Ureter (tissue), 1 donor: ENCODE measurements at places on chromosomes 6 and 20. TPM values are rescaled to one million over a fixed set of nuclear protein-coding genes. Genes with fewer than 3 reads are reported as not detected.

DNA sequence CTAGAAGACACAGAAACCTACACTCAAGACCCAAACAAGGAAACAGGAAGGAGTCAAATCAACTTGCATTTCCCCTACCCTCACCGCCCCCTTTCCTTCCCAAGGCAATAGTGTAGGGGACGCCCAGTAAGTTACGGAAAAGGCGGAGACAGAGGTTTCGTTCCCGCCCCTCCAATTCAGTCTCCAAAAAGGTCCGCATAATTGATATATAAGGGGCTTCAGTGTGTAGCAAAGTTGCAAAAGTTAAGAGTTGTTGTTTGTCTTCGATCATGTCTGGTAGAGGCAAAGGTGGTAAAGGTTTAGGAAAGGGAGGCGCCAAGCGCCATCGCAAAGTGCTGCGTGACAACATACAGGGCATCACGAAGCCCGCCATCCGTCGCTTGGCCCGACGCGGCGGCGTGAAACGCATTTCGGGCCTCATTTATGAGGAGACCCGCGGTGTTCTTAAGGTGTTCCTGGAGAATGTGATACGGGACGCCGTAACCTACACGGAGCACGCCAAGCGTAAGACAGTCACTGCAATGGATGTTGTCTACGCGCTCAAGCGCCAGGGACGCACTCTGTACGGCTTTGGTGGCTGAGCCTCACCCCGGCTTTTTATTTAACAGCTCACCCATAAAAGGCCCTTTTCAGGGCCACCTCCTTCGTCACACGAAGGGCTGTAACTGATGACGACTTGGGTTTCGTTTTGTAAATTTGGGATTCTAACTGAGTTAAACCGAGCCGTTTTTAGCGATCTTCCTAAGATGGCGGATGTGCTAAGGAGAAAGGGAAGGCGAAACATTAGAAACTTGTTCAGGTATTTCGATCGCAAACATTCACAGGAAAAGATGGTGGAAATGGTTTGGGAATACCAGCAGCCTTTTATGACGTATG, 124.6 kb upstream of the BTN3A2 start:
- DNase-seq, result peak; percentile 81

DNA sequence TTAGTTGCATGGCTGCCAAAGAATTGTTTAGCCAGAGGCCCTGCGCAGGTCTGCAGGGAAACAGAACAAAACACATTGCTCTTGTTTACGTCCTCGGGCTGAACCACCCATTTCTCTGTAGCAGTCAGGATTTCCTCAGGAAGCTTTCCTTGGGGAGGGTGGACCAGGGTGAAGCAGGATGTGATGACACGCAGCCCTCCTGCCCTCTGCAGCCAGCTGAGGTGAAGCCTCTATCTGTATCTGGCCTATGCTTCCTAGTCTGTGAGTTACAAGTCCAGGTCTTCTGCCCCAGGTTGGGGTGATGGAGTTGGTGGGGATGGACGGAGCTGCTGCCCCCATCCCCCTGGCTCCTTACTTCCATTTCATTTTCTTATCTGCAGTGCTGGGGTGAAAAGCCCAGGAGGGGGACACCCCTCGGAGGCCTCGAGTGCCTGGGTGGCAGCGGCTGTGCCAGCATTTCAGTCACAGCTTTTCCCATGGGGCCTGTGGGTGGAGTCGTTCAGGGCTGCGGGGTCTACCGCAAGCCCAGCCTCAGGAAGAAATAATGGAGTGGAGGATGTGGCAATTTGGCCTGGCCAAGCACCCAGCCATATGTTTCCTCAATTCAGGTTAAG, 24.9 kb downstream of the SASH1 start:
- no peak for DNase-seq

Gene ADIG
- not detected for total RNA-seq

GRCh38 chr20:19683188-19683587, 74.9 kb upstream of the RIN2 start:
- DNase-seq, result no peak

DNA sequence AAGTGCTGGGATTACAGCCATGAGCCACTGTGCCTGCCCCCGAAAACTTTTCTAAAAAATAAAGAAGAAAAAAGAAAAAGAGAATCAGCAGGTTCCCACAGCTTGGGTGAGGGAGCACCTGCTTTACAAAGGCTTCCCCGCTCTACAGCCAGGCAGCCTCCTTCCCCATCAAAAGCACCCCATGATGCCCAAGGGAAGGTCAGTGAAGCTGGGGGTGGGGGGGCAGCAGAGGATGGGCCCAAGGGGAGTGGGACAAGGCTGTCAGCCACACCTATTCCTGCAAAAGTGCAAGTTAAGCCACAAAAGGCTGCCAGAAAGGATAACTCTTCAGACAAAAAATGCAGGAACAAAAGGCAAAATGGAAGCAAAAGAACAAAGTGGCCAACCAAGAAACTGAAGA, 72.5 kb downstream of the FAM50B start:
- no peak for DNase-seq

Gene SOD2
- 238 TPM for total RNA-seq

- DNase-seq, result no peak
Observed at GRCh38 chr6:132819405-132820161, 5.2 kb downstream of the RPS12 start.

Gene SMLR1
- not detected for total RNA-seq

Gene NR2E1
- 0.18 TPM for total RNA-seq

DNA sequence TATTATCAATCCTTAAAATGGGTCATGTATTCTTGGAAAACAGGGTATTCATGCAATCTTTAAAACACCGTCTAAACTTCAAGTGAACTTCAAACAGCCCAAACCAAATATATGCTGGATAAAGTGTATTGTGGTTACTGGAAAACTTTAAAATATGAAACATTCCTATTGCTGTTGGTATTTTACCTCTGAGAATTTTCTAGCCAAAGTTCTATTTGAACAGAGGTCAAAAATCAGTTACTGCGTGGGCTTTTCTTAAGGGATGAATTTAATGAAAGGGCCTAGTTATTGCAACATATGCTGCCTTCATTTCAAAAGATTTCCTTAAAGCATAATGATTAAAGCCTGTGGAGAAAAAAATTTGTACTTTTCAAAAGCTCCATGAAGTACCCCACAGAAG, 436.0 kb downstream of the PLCB1 start:
- DNase-seq, result no peak

- no peak for DNase-seq
Observed at GRCh38 chr6:44680202-44680720, 292.8 kb downstream of the CDC5L start.

DNA sequence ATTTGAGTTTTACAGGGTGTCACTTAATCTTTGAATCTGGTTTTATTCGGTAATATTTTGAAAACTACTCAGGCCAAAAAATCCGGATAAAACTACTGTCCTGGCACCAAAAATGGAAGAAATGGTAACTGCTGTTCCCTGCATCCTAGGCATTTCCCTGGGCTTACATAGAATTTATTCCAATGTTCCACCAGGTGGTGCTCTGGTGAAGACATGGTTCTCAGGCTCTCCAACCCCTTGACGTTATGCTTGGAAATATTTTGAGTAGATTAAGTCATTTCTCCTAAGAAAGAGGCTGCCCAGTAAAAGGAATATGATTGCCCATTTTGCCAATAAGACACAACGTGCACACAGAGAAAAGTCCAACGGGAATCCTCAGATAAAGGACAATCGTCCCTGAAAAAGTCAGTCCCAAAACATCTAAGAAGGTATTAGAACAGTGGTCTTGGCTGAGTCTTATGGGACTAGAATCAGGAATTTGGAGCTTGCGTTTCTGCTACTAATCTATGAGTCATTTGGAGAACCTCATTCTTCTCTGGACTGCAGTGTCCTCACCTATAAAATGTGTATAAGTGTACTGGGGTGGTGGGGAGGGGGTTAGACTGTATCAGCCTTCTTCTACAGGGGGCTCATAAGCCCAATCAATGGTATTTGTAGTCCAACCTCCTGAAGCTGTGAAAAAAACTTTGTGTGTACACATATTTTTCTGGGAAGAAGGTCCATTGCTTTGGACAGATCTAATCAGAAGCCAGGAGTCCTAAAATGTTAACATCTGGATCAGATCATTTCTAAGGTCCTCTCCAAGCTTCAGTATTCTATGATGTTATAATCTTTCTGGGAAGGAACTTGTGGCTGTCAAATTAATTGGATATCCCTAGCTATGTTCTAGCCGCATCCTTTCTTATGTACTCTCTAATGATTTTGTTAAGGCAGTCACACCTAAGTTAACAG, 131.0 kb upstream of the BMP2 start:
- no peak for DNase-seq

Gene RHAG
- not detected for total RNA-seq

Gene MAP7
- 37.0 TPM for total RNA-seq

DNA sequence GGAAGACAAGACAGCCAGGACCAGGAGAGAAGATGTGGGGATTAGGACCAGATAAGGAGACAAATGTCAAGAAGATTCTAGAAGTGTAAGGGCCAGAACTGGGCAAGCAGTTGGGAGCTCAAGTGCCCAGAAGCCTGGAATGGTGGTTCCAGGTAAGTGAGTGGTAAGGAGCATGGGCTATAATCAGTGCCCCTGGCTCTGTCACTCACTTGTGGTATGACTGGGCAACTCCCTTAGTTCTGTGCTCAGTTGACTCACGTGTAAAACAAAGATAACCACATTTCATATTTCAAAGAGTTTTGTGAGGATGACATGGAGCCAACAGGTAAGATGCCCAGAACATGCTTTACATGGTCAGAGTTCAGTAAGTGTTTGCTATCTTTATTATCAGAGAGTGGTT, 11.2 kb downstream of the CCDC167 start:
- no peak for DNase-seq

Gene AGER
- total RNA-seq, result 16.9 TPM

- DNase-seq, result no peak
Observed at GRCh38 chr6:13189710-13190109, 138.6 kb downstream of the TBC1D7 start.

DNA sequence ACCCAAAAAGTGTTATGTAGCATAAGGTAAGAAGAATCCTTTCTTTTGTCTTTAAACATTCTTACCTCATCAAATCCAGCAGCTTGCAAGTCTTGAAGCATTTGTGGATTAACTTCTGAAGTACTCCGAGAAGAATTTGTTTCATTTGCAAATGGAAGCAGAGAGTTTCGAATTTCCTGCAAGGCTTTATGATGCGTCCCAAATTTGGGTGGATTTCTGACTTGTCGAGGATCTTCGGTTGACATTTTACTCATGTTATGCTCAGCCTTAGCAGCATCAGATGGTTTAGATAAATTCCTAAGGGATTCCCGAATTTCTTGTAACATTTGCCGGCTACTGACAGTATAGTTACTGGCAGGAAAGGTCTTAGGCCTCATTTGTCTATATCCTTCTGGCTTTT, 16.2 kb downstream of the LATS1 start:
- no peak for DNase-seq

DNA sequence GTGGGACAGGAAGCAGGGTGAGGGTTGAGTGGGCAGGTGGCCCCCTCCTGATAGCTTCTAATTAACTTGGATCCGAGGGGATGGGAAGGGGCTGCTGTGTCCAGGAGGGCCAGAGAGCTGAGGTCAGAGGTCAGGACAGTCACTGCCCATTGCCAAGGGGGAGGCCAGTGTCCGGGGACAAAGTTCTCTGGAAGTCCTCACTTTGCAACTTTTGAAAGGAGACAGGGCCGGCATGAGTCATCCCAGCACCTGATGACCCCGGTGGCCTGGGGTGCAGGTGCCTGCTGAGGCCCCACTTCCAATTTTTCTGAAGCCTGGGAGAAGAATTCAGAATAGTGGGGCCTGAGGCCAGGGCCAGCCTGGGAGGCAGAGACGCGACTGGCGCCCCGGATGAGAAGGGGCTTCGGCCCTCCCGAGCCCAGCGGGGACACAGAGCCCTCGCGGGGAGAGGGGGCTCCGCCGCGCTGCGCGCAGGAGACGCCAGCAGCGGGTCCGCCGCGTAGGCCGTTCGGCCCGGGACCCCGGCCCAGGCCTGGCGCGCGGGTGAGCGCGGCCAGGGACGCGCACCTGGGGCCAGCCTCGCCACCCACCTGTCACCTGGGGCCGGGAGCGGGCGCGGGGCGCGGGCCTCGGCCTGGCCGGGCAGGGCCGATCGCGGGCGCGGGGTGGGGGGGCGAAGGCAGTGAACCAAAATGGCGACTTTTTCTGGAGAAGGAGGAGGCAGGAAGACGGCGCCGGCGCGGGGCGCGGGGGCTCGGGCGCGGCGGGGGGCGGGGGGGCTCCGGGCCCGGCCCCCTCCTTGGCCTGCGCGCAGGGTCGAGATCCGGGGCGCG, 586 bp downstream of the ZNF512B start:
- peak; percentile 51 for DNase-seq

Gene ATP6V1G2
- 0.65 TPM for total RNA-seq

DNA sequence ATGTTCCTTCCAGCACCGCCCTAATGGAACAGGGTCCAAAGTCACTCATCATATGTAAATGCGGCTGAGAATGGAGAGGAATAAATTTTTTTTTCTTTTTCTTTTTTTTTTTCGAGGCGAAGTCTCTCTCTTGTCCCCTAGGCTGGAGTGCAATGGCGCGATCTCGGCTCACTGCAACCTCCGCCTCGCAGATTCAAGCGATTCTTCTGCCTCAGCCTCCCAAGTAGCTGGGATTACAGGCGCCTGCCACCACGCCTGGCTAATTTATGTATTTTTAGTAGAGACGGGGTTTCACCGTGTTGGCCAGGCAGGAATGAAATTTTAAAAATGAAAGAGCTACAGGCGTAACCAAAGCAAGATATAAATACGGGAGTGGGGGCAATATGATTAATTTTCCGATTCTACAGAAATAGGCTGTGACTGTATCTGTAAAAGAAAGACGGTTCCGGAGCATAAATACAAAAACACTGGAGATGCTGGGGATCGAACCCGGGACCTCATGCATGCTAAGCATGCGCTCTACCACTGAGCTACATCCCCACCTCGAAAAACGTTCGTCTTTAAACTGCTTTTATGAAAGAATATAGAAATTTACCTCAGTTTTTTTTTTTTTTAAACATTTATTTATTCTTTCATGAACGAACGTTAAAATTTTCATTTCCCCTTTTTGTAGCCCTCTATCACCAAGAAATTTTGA, 132.2 kb downstream of the GPX5 start:
- no peak for DNase-seq

DNA sequence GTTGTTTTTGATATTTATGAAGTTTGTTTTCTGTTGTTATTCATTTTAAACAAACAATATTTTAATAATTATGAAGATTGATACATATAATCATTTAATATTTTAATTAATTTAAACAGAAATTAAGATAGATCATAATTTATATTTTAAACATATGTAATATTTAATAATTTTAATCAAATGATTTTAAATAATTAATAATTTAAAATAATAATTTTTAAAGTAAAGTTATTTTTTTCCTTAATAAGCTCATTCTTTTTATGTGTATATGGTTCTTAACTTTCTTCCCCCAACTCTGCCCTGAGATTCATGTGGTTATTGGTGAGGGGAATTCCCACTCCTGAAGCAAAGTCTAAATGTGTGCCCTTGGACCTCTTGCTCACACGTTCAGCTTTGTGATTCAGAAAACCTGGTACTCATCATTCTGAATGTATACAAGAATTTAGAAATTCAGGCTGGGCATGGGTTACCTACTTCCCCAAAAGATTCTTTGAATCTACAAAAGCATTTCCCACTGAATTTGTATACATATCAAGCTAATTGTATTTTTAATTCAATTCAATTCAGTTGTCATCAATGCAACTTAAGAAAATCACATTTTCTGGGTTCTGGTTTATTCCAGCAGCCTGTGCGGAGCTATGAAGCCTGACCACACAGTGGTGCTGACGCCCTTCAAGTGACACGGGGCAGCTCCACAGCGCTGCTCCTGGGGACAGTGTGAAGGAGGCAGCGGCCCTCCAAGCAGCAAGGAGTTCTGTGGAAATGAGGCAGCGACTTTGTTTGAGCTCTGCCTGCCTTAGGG, 168.9 kb upstream of the UST start:
- peak; percentile 75 for DNase-seq

Gene OR2H1
- total RNA-seq, result not detected

Gene GRIK2
- 1.8 TPM for total RNA-seq

- no peak for DNase-seq
Observed at GRCh38 chr6:128491610-128492206, 28.7 kb downstream of the PTPRK start.

- no peak for DNase-seq
Observed at GRCh38 chr20:4814696-4815252, 93.1 kb downstream of the PRND start.
